ENCODE measurements at places on chromosomes 2 and 18.

DNA sequence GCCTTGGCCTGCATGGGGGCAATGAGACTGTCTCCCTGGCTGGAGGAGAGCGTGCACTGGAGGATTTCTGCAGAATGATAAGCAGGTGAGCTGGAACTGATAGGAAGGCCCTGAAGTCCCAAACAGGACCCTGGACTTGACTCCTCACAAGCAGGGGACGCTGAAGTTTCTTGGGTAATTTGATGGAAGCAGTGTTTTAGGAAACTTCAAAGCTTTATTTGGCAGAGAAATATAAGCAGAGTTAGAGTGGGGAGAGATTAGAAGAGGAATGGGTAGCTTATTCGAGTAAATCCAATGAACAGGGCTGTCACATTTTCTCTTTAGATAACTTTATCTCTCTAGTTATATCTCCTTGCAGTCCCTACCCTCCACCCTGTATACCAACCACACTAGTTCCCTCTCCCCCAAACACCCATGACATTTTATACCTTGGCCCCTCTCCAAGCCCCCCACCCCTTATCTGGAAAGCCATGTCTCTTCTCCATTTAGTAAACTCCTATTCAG, 73.6 kb upstream of the IGFBP5 start:
- no peak for DNase-seq

GRCh38 chr2:111900859-111901258, 2.5 kb downstream of the MERTK start:
- no peak for DNase-seq

- DNase-seq: no peak
Observed at GRCh38 chr2:69693059-69693774, 48.7 kb upstream of the ANXA4 start.

DNA sequence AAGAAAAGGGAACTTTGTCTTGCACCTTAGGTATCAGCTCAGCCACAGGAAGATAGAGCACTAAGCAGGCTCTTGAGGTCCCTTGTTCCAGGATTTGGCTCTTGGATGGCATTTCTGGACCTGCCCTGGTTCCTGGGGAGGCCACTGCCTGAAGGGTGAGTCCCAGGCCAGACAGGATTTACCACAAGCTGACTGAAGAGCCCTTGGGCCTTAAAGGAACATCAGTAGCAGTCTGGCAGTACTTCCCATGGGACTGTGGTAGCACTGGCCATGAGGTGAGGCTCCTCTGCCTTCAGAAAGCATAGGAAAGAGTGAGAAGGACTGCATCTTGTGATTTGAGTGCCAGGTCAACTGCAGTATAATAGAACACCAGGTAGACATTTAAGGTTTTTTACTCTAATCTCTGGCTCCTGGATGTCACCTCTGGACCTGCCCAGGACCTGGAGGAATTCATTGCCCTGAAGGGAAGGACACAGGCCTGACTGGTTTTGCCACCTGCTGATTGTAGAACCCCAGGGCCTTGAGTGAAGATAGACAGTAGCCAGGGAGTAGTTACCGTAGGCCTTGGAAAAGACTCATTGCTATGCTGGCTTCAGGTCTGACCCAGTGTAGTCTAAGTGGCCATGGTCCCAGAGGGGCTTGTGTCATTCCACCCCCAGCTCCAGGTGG, 154.4 kb upstream of the CREB1 start:
- DNase-seq: no peak

- no peak for DNase-seq
Observed at GRCh38 chr18:59839931-59840685, 59.7 kb upstream of the PMAIP1 start.

GRCh38 chr18:57538614-57539013, 47.9 kb downstream of the FECH start:
- no peak for DNase-seq

GRCh38 chr2:34534761-34535160, 935.7 kb upstream of the FAM98A start:
- no peak for DNase-seq

DNA sequence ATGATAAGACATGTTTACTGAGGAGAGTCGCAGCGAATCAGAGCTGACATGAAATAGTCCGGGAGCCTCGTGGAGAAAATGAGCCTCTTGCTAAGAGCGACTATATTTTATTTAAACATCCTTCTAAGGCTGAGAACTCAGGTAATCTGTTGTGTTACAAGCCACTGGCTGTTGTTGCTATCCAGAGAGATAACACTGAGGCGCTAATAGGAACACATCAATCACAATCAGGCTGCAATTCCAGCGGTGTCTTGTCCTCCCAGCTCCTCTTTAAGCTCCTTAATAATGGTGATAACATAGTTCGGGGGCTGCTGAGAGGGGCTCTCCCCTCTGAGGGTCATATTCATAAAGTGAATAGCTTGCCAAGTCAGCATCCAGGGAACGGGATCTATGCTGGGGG, 95.1 kb downstream of the INSIG2 start:
- DNase-seq: no peak
